Stimulated activated CD4-positive, alpha-beta T cell treated with anti-CD3 and anti-CD28 coated beads, Interleukin-4, amount 100 ng/mL, for 48 hours (primary cell): ENCODE measurements at places on chromosomes 3 and 15.

DNA sequence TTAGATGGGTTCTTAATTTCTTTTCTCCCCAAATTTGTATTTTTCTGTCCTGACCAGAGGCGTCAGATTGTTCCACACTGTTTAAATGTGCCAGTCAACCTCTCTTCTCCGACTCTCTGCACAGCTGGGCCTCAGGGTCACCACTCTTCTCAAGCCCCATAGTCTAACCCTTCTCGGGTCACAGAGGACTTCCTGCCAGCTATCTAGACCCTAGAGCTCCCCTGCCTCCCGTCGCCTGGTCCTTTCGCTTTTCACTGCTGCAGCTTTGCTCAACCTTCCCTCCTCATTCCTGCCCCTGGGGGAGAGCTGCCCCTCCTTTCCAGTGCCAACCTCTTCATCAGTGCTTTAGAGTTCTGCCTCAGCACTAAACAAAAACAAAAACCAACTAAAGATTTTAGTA, 151.7 kb downstream of the ATG7 start:
- no peak for DNase-seq

DNA sequence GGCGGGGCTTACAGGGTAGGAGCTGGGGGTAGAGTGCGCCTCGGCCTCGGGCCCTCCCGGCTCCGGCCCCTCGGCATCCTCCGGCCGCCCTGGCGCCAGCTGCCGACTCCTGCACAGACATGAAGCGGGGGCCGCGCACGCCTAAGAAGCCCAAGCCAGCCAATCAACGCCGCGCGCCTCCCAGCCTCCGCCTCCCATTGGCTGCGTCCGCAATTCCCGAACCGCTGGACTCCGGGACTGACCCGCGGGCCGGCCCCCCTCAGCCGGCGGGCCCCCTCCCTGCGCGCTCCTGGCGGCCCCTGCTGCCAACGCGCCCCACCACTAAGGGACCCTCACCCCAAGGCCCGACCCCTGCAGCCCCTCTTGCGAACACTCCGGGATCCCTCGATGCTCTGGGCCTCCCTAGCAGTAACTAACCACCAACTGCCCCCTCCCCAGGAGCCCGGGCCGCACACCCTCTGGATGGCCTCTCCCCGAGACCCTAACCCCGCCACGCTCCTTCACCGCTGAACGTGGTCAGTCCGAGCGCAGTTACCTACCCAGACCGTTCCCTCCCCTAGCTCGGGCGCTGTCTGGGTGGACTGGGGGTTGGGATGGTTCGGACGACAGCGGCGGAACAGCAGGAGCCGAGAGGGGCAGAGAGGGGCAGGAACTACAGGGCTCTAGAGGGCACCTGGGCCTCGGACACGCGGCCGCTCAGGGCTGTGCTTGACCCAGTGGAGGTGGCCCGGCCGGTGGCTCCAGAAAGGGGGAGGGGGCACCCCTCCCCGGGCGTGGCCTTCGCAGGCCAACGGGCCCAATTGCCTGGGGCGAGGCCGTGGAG, 5.0 kb downstream of the GATA2 start:
- DNase-seq = no peak

DNA sequence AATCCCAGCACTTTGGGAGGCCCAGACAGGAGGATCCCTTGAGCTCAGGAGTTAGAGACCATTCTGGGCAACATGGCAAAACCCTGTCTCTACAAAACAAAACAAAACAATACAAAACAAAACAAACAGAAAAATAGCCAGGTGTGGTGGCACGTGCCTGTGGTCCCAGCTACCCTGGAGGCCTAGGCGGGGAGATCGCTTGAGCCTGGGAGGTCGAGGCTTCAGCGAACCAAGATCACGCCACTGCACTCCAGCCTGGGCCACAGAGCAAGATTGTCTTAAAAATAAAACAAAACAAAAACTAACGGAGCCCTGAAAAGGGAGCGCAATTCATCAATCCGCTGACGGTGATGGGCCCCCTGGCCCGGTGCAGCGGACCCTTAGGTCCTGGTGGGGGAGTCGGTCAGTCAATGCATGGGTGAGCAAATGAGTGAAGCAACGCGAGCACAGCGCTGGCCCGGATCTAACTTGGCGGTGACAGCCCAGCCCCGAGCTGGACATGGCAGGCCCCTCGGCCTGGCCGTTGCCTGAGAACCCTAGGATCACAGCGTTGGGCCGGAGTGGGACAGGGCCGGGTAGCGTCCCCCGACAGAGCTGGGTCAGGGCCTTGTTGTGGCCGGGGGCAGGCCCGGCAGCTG, 52.4 kb upstream of the BLM start:
- no peak for DNase-seq

DNA sequence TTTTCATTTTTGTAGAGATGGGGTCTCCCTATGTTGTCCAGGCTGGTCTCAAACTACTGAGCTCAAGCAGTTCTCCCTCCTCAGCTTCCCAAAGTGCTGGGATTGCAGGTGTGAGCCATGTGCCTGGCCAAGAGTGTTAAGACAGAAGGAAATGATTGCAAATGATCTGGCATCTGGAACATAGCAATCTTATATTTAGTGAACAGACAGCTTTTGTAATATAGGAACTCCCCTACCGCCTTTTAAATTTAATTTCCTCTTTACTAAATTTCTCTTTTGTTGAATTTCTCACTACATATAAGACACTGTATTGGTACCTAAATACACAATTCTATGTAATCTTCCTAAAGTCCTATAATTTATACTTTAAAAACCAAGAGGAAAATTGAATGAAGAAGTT, 13.1 kb downstream of the ANO10 start:
- DNase-seq = no peak

GRCh38 chr3:149299938-149300801, 33.3 kb downstream of the TM4SF18 start:
- DNase-seq = no peak

DNA sequence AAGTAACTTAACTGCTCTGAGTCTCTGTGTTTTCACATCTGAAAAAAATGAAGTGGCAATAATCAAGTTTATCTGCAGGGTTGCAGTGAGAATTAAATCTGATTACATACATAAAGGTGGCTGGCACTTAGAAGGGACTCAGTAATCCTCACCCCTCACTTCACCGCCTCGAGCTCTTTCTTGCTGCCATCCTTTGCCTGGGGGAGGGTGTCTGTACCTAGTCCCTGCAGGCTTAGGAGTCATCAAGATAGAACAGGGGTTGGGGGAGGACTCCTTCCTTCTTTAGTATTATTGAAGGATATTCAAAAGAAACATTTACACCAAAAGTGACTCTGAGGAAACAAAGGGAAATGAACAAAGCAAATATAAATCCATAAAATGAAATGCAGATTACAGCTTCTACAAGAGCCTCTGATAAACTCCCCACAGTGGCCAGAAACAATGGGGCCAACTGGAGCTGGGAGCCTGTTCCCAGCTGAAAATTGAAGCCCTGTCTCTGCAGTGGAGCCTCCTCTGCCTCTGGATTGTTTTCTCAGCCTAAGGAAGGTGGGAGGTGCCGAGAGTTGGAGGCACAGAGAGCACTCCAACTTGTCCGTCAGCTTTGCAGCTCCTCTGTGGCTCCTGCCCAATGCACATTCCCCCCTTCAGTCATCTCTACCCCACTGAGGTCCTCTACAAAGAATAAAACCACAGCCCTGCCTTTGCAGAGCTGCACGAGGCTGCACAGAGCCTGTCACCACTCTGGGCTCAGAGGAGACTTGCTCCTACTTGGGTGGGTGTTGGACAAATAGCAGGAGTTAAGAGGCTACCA, 41.8 kb downstream of the CRYGS start:
- DNase-seq = no peak

- DNase-seq = no peak
Measured at GRCh38 chr3:148953094-148953493, 38.2 kb upstream of the GYG1 start.

GRCh38 chr3:197336348-197336747, 37.9 kb upstream of the DLG1 start:
- DNase-seq = no peak

DNA sequence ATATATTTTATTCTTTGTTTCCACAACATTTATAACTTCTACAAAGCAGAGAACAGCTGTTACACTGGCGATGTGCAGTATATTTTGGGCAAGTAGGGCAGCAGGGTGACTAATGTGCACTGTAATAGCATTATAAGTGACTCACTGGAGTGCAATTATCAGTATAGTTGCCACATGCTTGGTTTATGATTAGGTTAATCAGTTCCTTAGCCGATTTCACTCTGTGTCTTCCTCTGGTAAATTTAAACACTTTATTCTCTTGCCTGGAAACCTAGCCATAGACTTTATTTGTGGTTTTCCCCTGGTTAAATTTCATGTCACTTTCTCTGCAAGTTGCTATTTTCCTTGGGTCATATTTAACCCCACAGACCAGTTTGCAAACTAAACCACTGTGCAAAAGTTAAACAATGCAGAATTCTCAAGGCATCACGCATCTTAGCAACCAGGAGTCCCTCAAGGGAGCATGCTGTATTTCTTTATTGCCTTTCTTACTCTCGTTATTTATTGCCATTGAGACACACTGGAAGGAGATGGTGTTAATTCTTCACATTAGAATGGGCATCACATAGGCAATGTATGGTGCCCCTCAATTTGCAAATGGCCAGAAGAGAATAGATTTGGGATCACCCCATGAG, 690.2 kb upstream of the DPPA4 start:
- no peak for DNase-seq

DNA sequence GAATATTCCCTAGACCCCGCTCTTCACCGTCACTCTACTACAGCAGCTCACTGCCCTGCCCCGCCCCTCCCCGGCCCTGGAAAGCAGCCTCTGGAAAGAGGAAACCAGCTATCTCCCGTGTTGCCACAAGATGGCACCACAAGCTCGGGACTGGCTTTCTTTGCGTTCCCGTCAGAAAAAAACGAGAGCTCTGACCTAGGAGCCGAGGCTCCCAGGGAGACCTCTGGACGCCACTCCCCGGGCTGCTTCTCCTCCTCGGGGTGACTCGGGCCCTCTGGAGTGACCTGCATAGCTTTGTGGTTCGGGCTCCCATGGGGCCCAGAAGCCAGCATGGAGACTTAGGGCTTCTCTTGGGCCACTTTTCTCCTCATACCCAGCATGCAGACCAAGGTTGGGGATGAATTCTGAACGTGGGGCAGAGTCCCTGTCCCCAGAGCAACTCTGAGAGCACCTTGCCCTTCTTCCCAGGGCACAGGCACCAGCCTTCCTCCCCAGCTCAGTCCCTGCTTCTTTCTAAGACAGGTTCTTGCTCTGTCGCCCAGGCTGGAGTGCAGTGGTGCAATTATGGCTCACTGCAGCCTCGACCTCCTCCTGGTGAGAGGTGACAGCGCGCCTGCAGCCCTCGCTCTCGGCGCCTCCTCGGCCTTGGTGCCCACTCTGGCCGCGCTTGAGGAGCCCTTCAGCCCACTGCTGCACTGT, 19.0 kb downstream of the STOML1 start:
- peak; percentile 81 for DNase-seq
